ENCODE measurements at places on chromosomes 1 and 21. TPM values are rescaled to one million over a fixed set of nuclear protein-coding genes. Genes with fewer than 3 reads are reported as not detected.

The DUSP23 gene
- 74.9 TPM for total RNA-seq

The SRGAP2B gene
- 49.8 TPM for total RNA-seq

DNA sequence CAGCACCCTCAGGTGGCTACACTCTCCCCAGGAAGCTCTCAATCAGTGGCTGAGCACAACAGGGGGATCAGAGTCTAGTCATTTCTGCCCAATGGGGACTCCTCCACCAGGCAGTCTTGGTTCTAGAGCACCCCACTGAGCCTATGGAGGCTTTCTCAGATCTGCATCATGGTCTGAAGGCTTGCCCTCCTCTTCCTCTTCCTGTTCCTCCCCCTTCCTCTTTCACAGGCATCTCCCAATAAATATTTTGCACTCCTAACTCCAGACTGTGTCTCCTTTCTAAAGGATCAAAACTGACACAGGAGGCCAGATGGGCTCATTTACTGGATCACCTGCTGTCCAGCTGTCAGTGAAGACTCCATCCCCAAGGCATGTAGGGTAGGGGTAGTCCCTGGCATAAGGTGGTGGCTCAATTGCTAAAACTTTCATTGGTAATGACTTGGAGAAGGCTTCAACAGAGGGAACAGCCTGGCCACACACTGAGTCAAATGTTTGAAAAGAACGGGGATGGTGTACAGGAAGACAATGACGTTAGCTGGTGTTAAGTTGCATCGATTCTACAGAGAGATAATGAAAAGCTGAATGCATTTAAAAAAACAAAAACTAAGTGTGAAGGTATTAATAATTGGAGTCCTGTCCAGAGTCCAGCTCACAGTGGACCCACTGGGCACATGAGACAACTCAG lies 84.2 kb upstream of the SLC2A1 start:
- H3K4me3 ChIP-seq = no peak overlapping the region
- H3K4me1 ChIP-seq = peaks cover 4% of the 10 kb centered on the region
- no peaks in the 10 kb centered on the region for H3K36me3 ChIP-seq
- H3K27me3 ChIP-seq = no peaks in the 10 kb centered on the region
- no peak for DNase-seq
- H3K27ac ChIP-seq = no peak overlapping the region

- no peak overlapping the region for H3K27ac ChIP-seq
- H3K36me3 ChIP-seq = no peaks in the 10 kb centered on the region
- H3K27me3 ChIP-seq = no peaks in the 10 kb centered on the region
- no peak overlapping the region for H3K4me3 ChIP-seq
- DNase-seq = peak; percentile 79
- H3K4me1 ChIP-seq = no peaks in the 10 kb centered on the region
Observed at GRCh38 chr1:41608211-41608610, 123.7 kb upstream of the EDN2 start.

- no peak for DNase-seq
- no peaks in the 10 kb centered on the region for H3K4me1 ChIP-seq
- no peak overlapping the region for H3K27ac ChIP-seq
Observed at GRCh38 chr1:87759421-87760087, 430.9 kb downstream of the LMO4 start.

Data from lung (tissue), 17 donors.